ENCODE measurements at places on chromosomes 7 and 10. TPM values are rescaled to one million over a fixed set of nuclear protein-coding genes. Genes with fewer than 3 reads are reported as not detected.

DNA sequence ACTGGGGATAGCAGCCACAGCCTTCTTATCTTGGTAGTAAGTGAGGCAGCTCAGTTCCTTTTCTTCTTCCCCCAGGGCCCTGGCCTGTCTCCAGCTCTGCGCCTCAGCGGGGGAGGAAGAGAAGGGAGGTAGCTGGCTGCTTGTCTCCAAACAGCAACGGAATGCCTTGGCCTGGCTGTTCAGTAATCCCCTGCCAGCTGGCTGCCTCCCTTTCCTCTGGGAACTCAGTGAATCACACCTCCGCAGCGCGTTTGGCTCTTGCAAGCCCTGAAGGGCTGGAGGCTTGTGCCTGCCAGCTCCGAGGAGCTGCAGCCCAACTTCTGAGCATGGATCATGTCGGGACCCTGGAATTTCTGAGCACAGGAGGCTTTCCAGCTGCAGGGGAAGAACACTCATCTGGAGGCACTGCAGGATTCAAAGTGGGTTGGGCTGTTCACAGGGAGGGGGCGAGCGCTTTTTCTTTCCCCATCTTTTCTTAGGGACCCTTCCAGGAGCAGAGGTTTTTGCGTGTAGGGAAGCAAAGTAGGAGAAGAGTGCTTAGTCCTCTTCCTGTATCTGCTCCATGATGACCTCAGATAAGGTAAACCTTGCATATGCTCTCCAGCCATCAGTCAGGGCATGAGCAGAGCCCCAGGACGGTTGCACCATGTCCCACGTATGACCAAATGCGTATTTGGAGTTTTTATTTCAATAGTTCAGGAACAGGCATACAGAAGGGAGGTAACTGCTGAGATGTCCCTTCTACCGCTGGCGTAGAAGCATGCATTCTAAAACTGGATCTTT is 253.2 kb upstream of the INHBA start:
- peak; percentile 99 for DNase-seq

- DNase-seq = no peak
These were observed 927.3 kb upstream of the ZNF722 start for GRCh38 chr7:63071396-63071795.

- peak; percentile 34 for DNase-seq
These were observed 76.5 kb upstream of the GRID1 start for GRCh38 chr10:86443069-86443468.

DNA sequence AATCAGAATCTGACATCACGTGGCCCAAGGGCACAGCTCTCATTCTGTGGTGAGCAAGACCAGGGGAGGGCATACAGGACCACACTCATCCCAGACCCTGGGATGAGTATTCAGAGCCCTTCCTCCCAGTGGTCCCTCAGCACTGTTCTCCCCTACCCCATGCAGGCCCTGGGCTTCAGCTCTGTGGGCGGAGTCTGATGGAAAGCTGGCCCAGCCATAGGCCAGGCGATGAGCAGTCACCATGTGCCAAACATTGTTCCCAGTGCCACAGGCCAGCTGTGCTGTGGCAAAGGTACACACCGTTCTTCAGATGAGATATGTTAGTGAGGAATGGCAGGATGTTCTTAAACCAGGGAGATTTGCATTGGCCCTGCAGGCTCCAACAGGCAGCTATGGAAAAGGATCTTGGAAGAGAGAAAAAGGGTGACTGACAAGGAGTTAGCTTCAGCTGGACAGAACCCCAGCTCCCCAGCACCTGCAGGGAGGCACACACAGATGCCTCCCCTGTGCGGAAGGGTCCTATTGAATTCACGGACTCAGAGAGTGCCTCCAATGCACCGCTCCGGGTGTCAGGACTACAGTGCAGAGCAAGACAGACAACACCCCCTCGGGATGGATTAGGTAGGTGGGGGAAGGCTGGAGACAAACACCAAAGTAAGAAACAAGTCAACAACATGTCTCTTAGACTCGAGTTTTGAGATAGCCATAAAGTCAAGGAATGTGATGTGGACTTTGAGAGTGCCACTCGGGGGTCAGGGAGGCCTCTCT is 596.0 kb upstream of the MGMT start:
- no peak for DNase-seq

DNA sequence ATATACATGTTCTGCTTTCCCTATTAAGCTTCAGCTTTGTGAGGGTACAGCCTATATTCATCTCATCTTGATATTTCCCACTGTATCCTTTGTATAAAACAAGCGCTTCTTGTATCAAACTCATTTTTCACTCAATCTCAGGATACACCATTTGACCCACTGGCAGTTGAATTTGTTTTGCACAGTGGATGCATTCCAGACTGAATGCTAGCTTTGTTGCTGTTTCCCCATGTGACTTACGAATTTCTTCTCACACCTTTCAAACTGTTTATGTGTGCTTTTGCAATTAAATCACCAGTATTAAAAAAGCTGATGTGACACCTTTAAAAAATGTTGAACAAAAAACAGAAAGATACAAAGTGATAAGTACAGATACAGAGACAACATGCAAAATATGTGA is 180.9 kb downstream of the ZNF438 start:
- no peak for DNase-seq

- DNase-seq = no peak
These were observed 245.2 kb upstream of the PLXDC2 start for GRCh38 chr10:19570991-19571390.

- DNase-seq = no peak
These were observed 2.3 kb upstream of the LRRC72 start for GRCh38 chr7:16524332-16524731.

DNA sequence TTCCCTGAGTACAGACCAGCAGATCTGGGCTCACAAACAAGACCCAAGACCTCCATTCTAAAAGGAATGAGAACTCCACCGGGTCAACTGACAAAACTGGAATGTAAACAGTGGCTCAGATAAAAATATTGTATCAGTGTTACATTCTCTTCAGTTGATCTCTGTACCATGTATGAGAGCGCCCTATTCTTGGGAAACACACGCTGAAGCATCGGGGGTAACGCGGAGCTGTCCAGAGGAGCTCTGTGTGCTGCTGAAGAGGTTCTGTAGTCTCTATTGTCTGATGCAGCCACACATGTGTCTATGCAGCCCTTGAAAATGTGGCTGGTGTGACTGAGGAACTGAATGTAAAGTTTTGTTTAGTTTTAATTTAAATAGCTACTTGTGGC is 39.7 kb downstream of the HIPK2 start:
- DNase-seq = peak; percentile 72

The ITIH2 gene
- total RNA-seq = not detected

The UPK3BL2 gene
- total RNA-seq = 4.7 TPM

The HOXA5 gene
- total RNA-seq = 7.4 TPM

Measured in fibroblast of villous mesenchyme (primary cell).